Stimulated activated CD4-positive, alpha-beta T cell treated with anti-CD3 and anti-CD28 coated beads, Interleukin-1b, Interleukin-23, amount 100 ng/mL, for 1 hour (primary cell): ENCODE measurements at places on chromosomes 1 and 21.
A peak's percentile ranks its signal among the peaks of the same experiment; 100 is the strongest.

- no peak for DNase-seq
Observed at GRCh38 chr1:53601031-53601745, 137.8 kb downstream of the GLIS1 start.

GRCh38 chr1:82606546-82606945, 805.8 kb downstream of the ADGRL2 start:
- DNase-seq, result no peak

- no peak for DNase-seq
Observed at GRCh38 chr1:42930178-42931107, 28.2 kb downstream of the SLC2A1 start.

DNA sequence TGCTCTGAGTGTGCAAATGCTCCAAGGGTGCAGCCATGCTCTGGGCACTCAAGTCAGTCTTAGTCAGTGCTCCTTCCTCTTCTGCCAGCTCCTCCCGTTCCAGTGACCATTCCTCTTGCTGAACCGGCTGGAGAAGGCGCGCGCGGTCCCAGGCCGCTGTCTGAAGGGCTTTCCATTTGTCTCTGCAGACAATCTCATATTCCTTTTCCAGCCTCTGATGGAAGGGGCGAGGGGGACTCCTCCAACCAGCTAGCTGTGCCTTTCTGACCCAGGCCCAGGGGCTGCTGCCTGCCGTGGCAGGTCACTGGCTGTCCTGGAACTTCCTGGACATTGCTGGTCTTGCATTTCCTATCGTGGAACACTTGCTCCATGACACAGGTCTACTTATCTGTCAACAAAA, 67.5 kb downstream of the RIPK4 start:
- DNase-seq, result no peak

GRCh38 chr1:89608984-89609725, 23.8 kb upstream of the LRRC8C start:
- DNase-seq, result no peak

- DNase-seq, result no peak
Observed at GRCh38 chr21:25752416-25752815, 17.6 kb downstream of the GABPA start.

DNA sequence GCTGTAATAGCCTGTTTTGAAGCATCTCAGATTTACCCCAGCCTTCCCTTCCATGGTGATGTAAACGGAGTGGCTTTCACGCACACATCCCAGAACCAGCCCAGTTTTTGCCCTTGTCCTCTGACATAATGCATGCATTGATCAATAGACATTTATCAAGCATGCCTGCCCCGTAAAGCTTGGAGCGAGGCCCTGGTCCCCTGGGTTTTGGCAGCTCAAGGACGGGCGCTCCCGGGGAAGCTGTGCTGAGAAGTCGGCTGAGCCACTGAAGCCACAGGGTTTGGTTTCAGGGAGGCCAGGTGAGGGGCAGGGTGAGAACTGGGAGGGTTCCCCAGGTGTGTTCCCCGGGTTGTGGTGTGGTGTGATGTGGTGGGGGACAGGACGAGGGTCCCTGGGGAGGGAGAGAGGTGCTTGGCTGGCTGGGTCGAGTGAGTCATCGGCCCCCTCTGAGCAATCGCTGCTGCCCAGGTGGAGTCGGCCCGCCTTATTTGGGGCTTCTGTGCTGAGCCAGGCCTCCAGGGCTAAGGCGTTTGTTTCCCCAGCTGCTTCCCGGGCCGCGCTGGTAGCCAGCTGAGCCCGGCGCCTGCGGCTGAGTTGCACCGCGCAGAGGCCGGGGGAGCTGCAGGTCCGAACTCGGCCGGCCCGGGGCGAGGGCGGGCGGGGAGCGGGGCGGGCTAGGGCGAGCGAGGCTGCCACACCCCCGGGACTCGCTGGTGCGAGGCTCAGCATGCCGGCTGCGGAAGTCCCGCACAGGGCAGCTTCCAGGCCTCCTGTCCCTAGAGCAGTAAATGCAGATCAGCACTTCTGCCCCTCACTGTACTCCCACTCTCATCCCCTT, 23.6 kb downstream of the ATP2B4 start:
- DNase-seq, result peak; percentile 34

DNA sequence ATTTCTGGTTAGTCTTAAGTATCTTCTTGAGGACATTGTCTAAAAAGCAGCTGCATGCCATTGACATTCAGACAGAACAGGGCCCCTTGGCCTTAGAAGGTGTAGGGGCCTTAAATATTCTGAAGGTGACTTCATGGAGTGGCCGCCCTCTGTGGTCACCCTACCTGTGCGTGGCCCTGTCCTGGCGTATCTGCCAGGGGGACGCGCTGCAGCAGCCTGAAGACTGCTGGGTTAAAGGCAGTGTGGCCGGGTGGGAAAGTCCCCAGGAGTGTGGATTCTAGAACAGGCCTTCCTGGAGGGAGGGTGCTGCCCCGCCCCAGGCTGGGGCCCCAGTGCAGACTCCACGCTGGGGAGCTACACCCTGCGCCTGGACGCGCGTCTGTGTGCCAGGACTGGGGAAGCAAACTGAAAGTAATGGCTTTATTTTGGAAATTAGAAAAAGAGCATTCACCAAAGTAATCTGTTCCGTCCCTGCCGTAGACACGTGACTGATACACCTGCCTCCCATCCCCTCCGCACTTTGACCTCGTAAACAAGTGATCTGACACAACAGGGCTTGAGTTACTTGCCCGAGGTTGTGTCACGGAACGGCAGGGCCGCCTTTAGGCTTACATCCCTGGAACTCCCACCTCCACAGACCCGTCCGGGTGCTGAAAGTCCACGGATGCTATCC, 1.8 kb downstream of the AGPAT3 start:
- DNase-seq, result peak; percentile 21

DNA sequence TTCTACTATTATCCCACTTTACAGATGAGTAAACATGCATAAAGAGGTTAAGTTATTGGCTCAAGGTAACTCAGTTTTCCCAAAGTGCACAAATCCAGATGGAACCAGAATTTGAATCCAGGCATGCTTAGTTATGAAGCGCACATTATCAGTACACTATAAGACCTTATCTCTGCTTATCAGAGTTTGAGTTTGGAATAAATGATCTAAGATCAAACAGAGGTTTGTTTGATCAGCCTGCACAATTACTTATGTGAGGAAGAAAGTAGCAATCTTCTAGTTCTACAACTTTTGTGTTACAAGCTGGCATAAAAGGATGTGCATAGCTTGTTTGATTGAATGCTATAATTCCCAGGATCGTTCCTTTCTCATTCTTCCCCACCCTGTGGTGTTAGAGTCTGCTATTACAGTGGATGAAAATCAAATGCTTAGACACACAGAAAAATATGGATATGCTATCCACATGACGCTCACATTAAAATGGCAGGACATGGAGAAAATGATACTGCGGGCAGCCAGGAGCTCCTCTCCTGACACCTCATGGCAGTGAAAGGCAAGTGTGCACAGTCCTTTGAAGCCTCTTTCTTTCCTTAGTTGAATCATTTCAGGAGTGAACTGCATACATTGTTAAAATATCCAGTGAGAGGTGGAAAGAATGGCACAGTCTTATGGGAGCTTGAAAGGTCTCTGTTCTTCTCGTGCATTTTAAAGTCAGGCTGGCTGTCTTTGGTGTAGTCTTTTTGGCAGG, 23.9 kb upstream of the PBX1 start:
- DNase-seq, result no peak

- no peak for DNase-seq
Observed at GRCh38 chr21:36902793-36903192, 63.7 kb downstream of the HLCS start.

DNA sequence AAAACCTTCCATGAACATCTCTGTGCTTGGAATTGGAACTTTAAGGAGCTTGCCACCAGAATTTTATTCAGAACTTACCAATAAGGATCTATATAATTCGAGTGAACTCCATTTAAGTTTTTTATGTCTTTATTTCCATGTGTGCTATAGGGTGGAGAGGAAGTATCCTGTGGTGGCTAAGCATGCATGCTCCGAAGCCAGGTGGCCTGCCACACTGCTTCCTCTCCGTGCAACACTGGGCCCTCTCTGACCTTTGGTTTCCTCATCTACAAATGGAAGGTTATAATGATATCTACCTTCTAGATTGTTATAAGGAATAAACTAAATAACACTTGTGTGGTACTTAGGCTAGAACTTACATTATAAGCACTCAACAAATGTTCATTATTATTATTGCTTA, 382.1 kb downstream of the PTPRC start:
- DNase-seq, result no peak

- no peak for DNase-seq
Observed at GRCh38 chr1:172630056-172630818, 28.7 kb upstream of the FASLG start.

DNA sequence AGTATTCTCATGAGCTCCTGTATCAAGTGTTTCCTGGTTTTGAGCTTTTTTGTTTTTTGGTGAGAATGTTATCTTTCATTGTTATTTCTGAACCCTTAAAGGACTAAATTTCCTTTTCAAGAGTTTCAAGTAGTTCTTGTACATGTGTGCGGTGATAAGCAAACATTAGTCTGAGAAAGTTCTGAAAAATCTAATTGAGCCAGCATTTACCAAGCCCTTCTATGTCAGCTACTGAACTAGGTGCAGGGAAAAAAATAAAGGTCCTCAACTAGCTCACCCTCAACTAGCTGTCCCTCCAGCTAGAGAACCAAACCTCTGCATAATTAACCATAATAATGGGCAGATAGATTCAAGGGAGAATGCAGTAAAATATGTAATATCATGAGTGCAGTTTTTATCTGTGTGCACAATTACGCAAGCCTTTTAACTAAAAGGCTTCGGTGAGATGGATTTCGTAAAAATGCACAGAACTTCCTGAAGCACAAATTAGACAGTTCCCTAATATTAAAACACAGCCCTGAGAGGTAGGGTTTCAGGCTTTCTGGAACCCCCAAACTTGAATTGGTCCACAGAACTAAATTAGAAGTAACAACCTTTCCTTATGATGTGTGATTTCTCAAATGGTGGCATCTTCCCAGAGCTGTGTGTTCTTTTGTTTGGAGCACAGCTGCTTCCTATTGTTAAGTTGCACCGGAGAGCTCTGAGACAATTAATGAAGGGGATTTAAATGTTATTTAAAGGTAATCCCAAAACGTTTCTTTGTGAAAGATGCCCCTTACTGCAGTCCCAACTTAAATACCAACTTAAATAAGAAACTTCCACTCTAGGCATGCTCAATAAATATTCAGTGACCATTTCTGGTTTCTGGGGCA, 165.8 kb downstream of the NFIA start:
- no peak for DNase-seq

- no peak for DNase-seq
Observed at GRCh38 chr1:228494044-228494353, 6.8 kb downstream of the RNF187 start.
